ENCODE measurements at places on chromosomes 5 and 9.

DNA sequence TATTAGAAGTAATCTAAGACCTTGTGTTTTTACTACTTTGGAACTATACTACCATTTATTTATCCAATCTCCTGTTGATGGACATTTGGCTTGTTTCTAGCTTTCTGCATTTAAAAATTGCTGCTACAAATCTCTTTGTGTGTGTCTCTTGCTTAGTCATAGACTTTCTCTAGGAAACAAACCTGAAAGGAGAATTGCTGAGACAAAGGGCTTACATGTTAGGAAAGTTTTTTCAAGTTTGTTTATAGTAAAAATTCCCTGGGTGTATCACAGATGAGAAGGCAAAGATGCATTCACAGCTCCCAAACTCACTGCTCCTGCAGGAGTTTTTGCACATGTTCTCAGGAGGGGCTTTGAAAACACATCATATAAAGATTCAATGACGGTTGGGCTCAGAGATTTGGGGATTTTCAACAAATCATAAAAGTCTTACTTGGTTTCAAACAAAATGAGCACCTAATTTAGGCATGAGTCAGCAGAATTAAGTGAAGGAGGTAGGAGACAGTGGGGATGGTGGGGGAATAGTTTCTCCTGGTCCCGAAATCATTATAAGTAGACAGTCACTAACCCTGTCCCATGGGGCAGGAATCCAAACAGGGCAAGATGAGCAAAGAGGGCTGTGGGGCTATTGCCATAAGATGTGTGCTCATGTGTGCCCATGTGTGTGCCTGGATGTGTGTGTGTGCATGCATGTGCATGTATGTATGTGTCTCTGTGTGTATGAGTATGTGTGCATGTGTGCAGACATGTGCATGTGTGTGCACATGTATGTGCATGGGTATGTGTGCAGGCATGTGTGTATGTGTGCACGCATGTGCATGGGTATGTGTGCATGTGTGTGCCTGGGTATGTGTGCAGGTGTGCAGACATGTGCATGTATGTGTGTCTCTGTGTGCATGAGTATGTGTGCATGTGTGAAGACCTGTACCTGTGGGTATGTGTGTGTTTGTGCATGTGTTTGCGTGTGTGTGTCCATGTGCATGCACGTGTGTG is 43.4 kb upstream of the S1PR3 start:
- DNase-seq, result no peak

DNA sequence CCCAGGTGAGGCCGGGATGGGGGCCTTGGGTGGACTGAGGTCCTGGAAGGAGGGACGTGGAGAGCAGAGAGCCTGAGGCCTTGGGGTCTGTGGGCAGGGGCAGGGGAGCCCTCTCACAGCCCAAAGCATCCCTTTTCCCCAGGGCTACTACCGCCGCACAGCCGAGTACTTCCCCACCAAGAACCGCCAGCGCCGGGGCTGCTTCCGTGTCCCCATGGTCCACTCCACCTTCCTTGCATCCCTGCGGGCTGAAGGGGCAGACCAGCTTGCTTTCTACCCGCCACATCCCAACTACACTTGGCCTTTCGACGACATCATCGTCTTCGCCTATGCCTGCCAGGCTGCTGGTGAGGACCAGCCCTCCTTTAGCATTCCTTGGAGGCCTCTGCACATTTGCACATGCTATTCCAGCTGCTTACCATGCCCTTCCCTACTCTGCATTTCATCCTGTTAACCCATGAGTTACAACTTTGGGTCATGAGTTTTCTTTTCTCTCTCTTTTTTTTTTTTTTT is 3.7 kb downstream of the CERCAM start:
- no peak for DNase-seq

DNA sequence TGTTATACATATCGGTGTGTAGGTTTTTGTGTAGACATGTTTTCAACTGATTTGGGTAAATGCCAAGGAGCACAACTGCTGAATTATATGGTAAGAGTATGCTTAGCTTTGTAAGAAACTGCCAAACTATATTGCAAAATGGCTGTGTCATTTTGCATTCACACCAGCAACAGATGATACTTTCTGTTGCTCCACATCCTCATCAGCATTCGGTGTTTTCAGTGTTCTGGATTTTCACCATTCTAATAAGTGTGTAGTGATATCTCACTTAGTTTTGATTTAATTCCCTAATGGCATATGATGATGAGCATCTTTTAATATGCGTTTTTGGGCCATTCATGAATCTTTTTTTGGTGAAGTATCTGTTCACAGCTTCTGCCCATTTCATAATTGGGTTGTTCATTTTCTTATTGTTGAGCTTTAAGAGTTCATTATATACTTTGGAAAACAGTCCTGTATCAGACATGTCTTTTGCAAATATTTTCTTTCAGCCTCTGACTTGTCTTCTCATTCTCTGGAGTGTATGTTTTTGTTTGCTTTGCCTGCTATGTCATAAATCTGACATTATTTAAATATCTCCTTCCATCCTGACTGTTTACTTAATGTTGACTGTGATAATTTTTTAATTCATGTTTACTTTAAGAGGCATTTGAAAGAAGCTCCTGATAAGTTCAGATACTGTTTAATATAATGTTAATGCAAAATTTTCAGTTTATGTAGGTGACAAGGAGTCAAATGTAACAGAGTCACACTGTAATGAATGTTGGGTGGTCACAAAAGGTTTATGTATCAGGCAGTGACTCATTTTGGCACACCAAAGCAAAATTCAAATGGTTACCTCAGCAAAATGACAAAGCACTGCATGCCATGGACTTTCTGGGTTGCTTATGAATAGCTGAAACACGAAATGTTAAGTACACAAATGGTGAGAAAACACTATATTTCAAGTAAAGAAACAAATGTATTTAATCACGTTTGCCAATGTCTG is 181.1 kb upstream of the DAB2 start:
- no peak for DNase-seq

GRCh38 chr9:112283582-112284253 is 49.7 kb downstream of the PTBP3 start:
- DNase-seq, result no peak

DNA sequence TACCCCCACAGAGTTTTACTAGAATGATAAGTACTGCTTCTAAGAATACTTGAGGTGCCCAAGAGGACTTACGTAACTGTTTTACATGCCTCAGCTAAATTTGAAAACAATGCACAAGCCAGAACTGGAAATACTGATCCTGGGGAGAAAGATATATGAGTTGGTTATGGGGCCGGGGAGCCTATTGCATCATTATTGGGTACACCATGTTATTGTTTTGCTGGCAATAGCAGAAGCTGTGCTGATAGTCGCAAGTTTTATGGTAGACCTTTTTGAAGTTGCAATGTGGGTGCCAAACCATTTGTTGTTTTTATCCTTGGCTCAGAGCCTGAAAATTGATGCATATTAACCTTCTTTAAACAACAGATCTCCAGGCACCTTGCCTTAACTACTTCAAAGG is 108.4 kb upstream of the DHFR start:
- no peak for DNase-seq
